Hepatic stellate cell (primary cell): ENCODE measurements at places on chromosomes 5 and 9.

DNA sequence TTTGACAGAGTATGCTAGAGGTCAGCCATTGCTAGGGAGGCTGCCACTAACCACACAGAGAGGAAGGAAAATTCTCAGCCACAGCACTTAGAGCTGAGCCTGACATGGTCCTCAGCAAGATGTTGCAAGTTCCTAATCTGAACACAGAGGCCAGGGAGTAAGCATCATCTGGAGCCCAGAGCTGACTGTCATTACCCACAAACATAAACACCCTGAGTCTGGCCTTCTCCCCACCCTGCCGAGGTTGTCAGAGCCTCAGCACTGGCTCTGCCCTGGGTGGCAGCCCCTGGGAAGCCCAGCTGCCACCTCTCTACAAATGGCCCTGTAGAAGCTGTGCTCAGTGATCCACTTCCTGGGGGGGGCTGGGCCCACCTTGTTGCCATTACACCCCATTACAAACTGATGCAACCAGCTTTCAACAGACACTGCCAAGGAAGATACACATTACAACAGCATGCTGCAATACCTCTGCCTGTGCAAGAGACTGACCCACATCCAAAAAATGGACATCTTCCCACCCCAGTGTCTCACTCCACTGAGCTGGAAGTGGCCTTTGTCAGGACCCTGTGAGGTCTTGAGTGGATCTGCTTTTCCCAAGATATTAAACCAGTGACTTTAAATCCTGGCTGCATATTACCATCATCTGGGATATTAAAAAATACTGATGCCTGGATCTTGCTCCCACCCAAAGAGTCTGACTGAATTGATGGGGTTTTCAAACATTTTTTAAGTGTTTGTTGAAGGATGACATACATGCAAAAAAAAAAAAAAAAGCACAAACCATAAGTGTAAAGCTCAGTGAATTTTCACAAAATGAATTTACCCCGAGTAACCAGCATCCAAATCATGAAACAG is 33.0 kb downstream of the IRF1 start:
- DNase-seq, result peak; percentile 71

GRCh38 chr9:69987457-69987856 is 56.2 kb upstream of the MAMDC2 start:
- DNase-seq, result no peak

DNA sequence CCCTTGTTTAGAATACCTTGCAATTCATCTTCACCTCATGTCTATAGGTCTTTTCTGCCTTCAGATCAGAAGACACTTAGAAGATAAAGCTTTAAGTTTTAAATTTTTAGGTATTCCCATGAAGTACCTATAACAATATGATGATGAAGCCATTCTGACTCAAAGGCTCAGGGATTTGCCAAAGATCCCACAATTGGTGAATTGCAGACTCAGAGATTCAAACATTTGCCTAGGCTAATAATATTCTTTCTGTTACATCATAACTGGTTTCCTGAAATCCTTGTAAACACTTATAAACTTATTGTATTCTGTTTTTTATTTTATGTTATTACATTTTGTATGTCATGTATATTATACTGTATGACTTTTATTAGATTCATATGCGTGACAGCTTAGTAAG is 62.8 kb upstream of the ZFAND5 start:
- DNase-seq, result no peak

DNA sequence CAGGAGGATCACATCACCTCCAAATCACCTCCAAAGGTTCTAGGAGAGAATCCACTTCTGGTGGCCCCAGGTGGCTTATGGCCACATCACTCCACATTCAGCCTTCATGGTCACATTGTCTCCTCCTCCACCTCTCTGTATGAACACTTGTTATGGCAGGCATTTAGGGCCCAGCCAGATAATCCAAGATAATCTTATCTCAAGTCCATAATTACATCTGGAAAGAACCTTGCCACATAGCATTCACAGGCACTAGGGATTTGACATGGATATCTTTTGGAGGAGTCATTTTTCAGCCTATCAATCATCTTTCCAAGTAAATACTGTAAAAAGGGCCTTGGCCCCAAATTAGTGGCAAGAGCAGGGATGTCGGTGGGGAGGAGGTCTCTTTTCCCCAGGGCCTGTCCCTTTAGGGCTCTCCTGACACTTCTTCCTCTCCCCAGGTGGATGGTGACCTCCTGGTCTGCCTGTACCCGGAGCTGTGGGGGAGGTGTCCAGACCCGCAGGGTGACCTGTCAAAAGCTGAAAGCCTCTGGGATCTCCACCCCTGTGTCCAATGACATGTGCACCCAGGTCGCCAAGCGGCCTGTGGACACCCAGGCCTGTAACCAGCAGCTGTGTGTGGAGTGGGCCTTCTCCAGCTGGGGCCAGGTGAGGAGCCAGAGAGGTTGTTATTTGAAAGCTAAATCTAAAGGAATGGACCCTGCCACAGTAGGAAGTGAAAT is 140.9 kb downstream of the SAXO1 start:
- no peak for DNase-seq

DNA sequence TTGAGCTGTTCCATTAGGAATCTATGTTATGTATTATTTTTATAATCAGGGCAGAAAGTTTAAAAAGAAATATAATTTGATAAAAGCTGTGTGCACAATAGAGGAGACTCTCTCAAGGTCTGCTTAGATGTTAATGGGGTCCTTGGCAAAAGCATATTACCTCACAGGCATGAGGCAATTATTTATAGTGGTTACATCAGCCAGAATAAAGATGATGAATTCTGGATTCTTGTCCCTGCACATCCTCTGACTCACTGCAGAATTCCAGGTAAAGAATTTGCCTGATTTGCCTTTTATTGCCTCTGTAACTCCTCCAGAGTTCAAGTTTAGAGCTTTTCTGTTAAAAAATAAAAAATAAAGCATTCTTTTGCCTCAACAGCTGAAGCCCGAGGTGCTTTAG is 253.6 kb downstream of the MAST4 start:
- no peak for DNase-seq

DNA sequence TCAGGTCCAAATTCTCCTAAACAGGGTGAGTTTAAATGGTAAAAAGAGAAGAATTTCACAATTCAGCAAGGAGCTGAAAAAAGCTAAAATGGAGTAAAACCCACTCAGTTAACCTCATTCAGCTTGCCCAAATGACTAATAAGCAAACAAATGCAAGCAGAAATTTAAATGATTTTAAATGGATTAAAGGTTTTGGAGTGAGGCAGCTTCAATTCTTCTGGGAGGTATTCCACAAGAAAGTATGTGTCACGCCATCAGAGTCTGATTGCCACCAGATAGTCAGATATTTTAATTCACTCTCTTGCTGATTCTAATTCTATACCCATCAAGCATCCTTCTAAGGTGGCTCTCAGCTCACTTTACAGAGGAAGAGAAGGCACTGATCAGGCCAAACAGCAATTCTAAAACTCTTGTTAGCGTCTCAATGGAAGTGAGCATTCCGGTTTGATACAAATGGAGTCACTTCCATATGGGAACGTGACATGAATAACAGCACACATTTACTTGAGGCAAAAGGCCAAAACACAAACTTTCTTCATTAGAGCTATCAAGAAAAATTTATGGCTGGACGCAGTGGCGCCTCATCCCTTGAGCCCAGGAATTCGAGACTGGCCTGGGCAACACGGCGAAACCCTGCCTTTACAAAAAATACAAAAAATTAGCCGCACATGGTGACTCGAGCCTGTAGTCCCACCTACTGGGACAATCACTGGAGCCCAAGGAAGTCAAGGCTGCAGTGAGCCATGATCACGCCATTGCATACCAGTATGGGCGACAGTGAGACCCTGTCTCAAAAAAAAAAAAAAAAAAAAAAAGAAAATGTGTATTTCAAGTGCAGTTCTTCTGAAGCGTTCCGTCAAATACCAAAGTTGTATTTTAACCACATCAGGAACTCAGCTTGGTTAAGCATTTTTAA is 2.0 kb downstream of the CLK4 start:
- DNase-seq, result no peak

DNA sequence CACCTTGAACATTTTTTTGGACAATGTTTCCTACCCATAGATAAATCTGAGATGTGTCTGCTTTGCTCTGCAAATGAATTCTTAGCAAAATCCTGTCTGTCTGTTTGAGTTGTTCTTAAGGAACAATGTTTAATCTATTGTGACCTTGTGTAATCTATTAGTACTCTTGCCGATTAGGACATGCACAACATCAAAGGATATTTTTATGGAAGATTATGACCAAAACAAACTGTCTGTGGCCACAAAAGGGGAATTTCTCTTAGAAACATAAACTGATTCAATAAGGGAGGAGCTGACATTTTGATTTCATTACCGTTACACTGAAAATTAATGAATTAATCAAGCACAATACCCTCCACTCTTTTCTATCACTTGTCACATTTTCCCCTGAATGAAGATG is 323.0 kb upstream of the PRR16 start:
- no peak for DNase-seq

DNA sequence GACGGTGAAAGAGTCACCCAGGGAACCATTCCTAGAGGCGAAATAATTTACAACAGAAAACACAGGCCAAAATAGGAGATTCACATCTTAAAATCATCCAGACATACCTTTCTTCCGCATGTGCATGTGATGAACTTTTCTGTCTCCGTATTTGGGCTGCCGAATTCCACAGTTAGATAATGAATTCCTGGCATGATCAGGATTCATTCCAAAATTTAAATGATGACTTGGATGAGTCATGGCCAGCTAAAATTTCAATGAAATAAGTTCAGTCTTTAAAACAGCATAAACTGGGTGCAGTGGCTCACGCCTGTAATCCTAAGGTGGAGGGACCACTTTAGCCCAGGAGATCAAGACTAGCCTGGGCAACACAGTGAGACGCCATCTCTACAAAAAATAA is 82.7 kb downstream of the DROSHA start:
- peak; percentile 2 for DNase-seq

- DNase-seq, result no peak
Measured at GRCh38 chr5:127186657-127187056, 103.9 kb upstream of the MEGF10 start.

GRCh38 chr5:179160584-179160983 is 100.4 kb downstream of the ZNF354C start:
- DNase-seq, result no peak

- no peak for DNase-seq
Measured at GRCh38 chr5:160379511-160379910, 9.1 kb upstream of the C1QTNF2 start.

GRCh38 chr5:3597167-3598007 is 1.8 kb downstream of the IRX1 start:
- no peak for DNase-seq

DNA sequence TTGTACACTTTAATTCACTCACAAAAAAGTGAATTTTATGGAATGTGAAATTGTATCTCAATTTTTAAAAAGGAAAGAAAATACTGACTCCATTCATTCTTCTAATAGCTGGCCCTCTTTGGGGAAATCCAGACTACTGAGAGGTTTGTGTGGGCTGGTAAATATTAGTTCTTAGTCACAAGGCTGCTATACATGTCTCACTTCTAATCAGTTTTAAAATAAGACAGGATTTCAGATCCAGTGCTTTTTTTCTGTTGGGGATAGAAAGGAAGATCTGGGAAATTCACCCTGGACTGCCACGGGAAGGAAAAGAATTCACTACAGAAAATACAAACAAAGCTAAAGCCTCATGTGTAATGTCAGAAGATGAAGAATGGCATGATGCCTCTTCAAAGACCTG is 32.7 kb upstream of the ADAMTSL1 start:
- peak; percentile 16 for DNase-seq

GRCh38 chr9:124559871-124560270 is 52.7 kb upstream of the NR5A1 start:
- no peak for DNase-seq

DNA sequence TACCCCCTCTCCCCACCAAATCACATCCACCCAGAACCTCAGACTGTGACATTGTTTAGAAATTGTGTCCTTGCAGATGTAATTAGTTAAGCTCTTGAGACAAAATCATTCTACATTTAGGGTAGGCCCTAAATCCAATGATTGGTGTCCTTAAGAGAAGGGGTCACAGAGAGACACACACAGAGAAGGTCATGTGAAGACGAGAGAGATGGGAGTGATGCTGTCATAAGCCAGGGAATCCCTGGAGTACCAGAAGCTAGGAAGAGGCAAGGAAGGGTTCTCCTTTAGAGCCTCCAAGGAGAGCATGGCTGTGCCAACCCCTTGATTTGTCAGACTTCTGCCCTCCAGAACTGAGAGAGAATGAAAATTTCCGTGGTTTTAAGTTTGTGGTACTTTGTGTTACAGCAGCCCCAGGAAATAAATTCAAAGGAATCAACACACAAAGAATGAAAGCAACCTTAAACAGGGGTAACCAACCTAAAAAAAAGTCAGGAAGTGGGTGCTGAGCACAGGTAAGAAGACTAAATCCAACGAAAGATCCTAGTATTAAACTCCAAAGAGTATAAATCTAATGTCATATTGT is 33.6 kb downstream of the TIMD4 start:
- DNase-seq, result no peak
